ENCODE measurements at places on chromosomes 1 and 21. TPM values are rescaled to one million over a fixed set of nuclear protein-coding genes. Genes with fewer than 3 reads are reported as not detected.

The MROH9 gene
- total RNA-seq: not detected

The DBT gene
- total RNA-seq: 11.8 TPM

The CR2 gene
- total RNA-seq: not detected

The SOD1 gene
- total RNA-seq: 234 TPM

The AMY2A gene
- total RNA-seq: not detected

The TNNI3K gene
- 1.3 TPM for total RNA-seq

The TNFRSF18 gene
- total RNA-seq: not detected

The HFM1 gene
- total RNA-seq: 7.1 TPM

The DNAJC28 gene
- 2.4 TPM for total RNA-seq

The KCNK2 gene
- total RNA-seq: 5.0 TPM

The NCF2 gene
- total RNA-seq: not detected

The ELAVL4 gene
- total RNA-seq: 1.7 TPM

The ASPM gene
- 57.6 TPM for total RNA-seq

The HRNR gene
- not detected for total RNA-seq

The RNU1-2 gene
- total RNA-seq: 2,478 TPM

The ANKRD65 gene
- 0.89 TPM for total RNA-seq

The CLDN17 gene
- total RNA-seq: not detected

The UBE2J2 gene
- total RNA-seq: 80.8 TPM

The SPATA1 gene
- total RNA-seq: 1.5 TPM

The DOCK7 gene
- 92.0 TPM for total RNA-seq

The RHBDL2 gene
- total RNA-seq: not detected

The LRRC41 gene
- total RNA-seq: 102 TPM

The S100A7 gene
- not detected for total RNA-seq

The KRTAP19-5 gene
- not detected for total RNA-seq

The LCE2C gene
- not detected for total RNA-seq

The LRRC53 gene
- total RNA-seq: not detected

The RGS18 gene
- total RNA-seq: not detected

The CTBS gene
- 3.6 TPM for total RNA-seq

The MPZ gene
- total RNA-seq: 51.3 TPM

All from neural crest cell (in vitro differentiated cells).